ENCODE measurements at places on chromosomes 1 and 21.

- DNase-seq, result no peak
These were observed 112.8 kb downstream of the DNAH14 start for GRCh38 chr1:225042263-225042662.

- DNase-seq, result no peak
These were observed 62.4 kb downstream of the CLDN17 start for GRCh38 chr21:30104241-30104640.

GRCh38 chr1:199322278-199322677 is 683.4 kb downstream of the PTPRC start:
- DNase-seq, result peak; percentile 10

GRCh38 chr1:78419309-78419708 is 71.5 kb upstream of the PTGFR start:
- DNase-seq, result no peak

- DNase-seq, result no peak
These were observed 56.7 kb upstream of the PALMD start for GRCh38 chr1:99589186-99589636.

DNA sequence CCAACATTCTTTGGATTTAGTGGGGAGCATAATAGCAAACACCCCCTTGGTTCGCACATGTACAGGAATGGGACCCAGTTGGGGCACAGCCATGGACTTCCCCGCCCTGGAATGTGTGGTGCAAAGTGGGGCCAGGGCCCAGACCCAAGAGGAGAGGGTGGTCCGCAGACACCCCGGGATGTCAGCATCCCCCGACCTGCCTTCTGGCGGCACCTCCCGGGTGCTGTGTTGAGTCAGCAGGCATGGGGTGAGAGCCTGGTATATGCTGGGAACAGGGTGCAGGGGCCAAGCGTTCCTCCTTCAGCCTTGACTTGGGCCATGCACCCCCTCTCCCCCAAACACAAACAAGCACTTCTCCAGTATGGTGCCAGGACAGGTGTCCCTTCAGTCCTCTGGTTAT is 21.8 kb downstream of the UQCRHL start:
- no peak for DNase-seq

DNA sequence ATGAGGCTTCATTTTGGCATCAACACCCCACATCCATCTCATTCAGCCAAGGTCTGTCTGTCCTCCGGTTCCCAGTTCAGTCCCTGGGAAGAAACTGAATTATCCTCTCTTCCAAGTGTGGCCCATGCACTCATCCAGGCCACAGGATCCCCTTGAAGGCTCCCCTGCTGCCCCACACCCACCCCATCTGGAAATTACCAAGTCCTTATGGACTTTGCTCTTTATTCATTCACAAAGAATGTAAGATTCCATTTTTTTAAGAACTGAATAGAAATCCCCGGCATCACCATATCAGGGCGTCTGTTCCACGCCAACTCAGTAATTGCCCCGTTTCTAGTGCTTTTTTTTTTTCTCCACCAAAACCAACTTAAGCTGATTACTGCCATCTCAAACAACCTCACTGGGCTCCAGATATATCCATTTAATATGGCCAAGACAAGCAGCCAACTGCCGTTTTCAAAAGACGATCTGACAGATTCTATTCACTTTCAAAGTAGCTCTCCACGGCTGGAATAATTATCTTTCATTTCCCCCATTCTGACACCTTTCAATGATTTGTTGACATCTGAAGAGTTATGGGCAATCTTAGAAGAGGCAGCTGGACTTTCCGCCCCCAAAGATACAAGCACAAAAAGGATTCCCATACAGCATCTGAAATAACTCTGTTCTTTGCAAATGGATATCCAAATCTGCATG is 55.9 kb downstream of the OLIG1 start:
- no peak for DNase-seq

Data from iPS-NIHi11 (cell line).